CD4-positive, alpha-beta T cell treated with Interleukin-15 for 4 hours (primary cell): ENCODE measurements at places on chromosomes 6 and 20.

DNA sequence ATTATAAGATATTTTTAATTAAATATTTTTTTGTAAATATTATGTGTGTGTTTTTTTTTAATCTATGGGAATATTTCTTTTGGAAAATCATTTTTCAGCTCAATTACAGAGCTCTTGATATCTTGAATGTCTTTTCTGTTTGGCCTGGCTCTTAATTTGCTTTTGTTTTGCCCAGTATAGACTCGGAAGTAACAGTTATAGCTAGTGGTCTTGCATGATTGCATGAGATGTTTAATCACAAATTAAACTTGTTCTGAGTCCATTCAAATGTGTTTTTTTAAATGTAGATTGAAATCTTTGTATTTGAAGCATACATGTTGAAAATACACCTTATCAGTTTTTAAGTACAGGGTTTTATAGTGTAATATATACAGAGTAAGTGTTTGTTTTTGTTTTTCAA is 2.6 kb downstream of the ID4 start:
- DNase-seq = no peak

GRCh38 chr20:47586649-47587294 is 85.1 kb downstream of the NCOA3 start:
- no peak for DNase-seq

DNA sequence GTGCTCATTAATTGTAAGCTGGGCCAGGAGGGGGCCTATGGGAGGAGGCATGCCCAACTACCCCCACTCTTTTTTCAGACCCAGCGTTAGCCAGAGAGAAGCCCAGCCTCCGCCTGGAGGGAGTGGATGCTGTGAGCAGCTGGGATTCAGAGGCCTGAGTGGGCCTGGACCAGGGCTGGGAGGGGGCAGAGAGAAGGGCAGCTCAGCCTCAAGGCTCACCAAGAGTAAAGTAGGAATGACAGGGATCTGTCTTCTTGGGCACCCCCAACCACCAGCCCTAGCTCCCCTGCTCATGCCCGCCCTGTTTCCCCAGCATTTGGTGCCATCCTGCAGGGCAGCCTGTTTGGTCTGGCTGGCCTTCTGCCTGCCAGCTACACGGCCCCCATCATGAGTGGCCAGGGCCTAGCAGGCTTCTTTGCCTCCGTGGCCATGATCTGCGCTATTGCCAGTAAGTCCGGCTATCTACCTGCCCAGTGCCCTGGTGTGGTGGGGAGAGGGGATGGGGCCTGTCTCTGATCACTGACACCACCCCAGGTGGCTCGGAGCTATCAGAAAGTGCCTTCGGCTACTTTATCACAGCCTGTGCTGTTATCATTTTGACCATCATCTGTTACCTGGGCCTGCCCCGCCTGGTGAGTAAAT is 6.8 kb downstream of the SLC29A1 start:
- DNase-seq = no peak

DNA sequence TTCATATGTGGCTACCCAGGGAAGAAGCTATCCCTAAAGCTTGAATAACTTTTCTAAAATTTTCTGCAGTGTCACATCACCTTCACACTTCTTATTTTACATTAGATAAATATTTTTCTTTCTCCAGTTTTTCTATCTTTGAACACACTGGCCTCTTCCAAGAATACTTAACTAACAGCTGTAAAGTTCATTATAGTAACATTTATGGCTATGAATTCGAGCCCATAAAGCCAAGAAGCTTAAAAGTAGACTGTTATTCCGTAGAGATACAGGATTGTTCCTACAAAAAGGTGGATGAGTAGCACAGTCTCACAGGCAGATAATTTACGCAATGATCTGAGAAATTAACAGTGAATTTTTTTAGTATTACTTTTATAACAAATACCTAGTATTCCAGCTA is 55.7 kb upstream of the BMP5 start:
- DNase-seq = no peak

DNA sequence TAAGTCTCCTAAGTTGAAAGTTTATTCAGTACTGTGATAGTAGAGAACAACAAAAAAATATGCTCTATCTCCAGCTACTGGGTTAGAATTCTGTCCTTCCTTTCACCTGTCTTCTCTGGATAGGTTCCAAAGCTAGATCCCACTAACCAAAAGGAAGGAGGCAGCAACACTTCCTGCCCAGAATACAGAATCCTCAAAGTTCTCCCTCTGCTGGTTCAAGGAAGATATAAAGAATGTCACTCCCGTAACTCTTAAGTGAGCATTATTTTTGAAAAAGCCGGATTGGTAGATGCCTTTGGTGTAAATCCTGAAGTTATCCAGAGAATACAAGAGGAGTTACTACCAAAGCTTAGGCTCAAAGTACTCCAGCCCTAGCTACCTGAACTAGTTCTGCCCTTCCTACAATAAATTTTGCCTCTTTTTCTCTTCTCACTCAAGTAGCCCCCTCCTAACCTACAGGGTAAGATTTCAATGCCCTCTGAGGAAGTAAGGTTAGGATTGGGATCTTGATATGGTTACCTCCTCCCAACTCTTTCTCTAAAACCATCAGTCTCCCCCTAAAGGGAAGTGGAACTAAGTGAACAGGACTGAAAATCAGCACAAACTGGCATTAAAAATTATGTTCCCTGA is 26.0 kb upstream of the CRIP3 start:
- DNase-seq = peak; percentile 14

- DNase-seq = no peak
Observed at GRCh38 chr6:154488248-154488593, 22.3 kb downstream of the CNKSR3 start.

- DNase-seq = no peak
Observed at GRCh38 chr6:19795211-19795610, 42.0 kb upstream of the ID4 start.

GRCh38 chr20:39146394-39146793 is 184.2 kb downstream of the DHX35 start:
- no peak for DNase-seq

- DNase-seq = no peak
Observed at GRCh38 chr6:137025786-137026730, 18.7 kb downstream of the IL20RA start.

DNA sequence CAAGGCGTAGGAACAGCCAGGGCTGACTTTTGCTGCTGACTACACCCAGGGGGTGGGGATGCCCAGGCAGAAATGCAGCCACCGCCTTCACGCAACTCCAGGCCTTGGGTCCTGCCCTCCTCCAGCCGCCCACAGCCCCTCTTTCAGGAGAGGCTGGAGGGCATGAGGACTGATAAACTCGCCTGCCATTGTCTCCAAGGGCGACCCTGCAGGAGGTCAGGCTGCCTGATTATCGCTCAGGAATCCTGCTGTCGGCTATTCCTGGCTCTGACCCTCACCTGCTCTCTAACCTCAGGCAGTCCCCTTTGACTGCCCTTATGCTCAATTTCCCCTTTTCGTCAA is 62.0 kb upstream of the HDDC2 start:
- DNase-seq = no peak

DNA sequence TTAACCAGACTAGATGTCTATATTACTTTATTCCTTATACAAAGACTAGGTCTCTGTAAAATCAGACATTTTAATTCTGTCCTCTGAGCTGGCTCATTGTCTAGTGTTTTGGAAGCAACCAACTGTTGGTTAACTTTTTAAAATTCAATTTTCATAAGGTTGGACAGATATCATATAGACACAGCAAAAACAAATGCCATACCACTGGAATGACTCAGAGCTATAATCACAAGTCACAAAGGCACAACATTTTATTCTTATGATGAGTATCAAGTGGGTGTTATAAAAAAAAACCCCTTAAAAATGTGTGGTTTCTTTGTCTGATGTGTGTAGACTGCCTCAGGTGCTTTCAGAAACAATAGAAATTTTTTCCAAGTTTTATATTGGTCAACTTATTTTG is 296.2 kb upstream of the MARCKS start:
- no peak for DNase-seq

- no peak for DNase-seq
Observed at GRCh38 chr6:113763876-113764275, 93.3 kb upstream of the MARCKS start.

DNA sequence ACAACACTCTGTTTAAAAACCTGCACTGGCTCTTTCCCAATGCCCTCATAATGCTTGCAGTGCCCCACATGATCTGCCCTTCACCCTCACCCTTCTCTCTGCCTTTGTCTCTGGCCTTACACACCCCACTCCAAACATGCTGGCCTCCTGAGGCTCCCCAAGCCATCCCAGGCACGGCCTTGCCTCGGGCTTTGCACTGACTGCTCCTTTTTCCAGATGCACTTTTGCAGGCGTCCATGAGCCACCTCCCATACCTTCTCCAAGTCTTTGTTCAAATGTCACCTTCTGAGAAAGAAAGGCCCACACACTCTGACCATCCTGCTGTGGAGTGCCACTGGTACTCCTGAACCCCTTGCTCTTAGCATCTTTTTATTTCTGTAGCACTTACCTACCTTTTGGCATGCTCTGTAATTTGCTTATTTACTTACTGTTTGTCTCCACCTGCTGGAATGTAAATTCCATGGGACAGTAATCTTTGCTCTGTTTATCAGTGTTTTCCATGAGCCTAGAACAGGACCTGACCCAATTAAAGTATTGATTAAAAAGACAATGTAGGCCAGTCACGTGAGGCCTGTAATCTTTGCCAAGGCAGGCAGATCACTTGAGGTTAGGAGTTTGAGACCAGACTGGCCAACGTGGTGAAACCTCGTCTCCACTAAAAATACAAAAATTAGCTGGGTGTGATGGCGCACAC is 30.7 kb downstream of the GFRA4 start:
- DNase-seq = no peak

DNA sequence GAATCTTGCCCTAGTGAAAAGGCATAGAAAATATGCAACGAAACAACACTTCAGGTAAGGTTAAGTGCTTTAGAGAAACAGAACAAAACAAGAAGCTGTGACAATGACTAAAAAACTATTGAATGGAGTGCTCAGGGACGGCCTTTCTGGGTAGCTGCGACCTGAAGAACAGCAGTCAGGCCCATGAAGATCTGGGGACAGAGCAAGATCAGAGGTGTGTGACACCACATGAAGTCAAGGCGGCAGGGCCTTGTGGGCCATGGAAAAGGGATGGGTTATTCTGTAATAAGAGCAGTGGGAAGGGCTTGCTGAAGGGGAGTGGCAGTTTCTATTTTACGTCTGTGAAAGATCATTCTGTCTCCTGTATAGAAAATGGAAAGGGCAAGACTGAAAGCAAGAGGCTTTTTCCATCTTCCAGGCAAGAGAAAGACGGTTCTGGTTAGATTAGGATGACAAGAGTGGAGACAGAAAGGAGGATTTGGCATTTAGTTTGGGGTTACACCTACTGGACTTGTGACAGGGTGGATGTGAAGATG is 5.1 kb downstream of the UBE2V1 start:
- no peak for DNase-seq

DNA sequence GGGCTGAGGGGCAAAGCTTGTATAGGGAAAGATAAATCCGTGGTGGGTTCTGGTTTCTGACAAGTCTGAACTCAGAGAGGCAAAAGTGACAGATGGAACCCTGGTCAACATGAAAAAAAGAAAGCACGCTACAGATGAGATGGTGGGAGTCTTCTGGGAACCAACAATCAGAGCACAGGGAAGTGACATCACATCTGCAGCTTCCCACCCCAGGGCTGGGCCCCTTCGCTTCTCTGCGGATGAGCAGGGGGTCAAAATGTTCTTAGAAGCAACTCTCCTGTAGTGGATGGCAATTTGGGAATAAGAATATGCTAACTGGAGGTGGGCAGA is 129.2 kb upstream of the AKAP12 start:
- DNase-seq = no peak

- DNase-seq = no peak
Observed at GRCh38 chr20:39670988-39671387, 708.8 kb downstream of the DHX35 start.

- DNase-seq = no peak
Observed at GRCh38 chr6:156256161-156256560, 521.0 kb upstream of the ARID1B start.

DNA sequence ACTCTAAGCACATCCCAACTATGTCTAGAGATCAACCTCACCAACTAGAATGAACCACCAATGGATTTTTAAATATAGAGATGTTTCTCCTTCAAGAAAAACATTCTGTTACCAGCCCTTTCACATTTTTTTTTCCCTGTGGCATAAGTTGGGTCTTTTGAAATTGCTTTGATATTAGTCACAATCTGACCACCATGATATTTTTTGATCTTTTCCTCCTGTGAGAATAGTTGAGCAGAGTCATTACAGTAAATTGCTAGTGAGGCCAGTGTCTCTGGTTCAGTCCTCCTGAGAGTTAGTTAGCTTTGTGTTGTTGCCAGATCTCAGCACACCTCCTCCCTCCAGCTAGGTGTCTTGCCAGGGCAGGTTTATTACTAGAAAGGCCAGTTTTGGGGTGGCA is 79.7 kb upstream of the MYLIP start:
- DNase-seq = no peak

DNA sequence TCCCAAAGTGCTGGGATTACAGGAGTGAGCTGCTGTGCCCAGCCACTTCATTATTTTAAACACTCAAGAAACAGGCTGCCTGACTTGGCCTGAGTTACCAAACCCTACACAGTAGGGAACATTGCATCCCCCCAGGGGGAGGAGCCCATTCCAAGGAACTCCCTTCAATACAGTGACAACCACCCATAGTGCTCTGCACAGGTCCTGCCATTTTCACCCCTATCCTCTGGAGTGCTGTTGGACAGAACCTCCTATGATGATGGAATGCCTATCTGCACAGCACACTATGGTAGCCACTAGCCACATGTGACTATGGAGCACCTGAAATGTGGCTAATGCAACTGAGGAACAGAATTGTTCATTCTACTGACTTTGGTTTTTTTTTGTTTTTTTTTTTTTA is 11.7 kb downstream of the ACOT8 start:
- no peak for DNase-seq

- no peak for DNase-seq
Observed at GRCh38 chr6:140178520-140178919, 804.1 kb upstream of the CITED2 start.

DNA sequence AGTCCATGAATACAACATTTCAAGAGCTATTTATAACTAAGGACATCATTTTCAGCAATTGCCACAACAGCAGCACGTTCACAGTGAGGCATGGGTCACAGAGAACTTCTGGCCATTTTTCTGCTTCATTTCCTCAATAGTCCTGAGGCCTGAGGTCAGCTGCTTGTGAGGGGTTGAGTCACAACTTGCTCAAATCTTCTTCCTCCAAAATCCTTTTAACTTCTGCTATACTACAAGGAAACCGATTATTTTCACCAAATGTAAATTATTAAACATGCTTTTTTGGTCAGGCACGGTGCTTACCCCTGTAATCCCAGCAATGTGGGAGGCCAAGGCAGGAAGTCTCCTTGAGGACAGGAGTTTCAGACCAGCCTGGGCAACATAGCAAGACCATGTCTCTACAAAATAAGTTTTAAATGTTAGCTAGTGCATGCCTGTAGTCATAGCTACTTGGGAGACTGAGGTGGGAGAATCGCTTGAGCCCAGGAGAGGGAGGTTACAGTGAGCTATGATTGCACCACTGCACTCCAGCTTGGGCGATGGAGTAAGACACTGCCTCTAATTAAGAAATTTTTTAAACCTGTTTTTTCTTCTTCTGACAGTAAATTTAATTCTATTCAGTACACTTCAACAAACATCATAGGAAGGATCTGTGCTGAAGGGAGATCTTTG is 11.1 kb upstream of the SLC16A10 start:
- DNase-seq = no peak
